MCF 10A (cell line): ENCODE measurements at places on chromosomes 7 and 10.

GRCh38 chr7:31114593-31115343 lies 62.7 kb downstream of the ADCYAP1R1 start:
- DNase-seq, result peak; percentile 49

GRCh38 chr10:27805180-27805579 lies 59.6 kb upstream of the MKX start:
- no peak for DNase-seq

- no peak for DNase-seq
Measured at GRCh38 chr7:121500360-121501058, 104.4 kb upstream of the FAM3C start.

DNA sequence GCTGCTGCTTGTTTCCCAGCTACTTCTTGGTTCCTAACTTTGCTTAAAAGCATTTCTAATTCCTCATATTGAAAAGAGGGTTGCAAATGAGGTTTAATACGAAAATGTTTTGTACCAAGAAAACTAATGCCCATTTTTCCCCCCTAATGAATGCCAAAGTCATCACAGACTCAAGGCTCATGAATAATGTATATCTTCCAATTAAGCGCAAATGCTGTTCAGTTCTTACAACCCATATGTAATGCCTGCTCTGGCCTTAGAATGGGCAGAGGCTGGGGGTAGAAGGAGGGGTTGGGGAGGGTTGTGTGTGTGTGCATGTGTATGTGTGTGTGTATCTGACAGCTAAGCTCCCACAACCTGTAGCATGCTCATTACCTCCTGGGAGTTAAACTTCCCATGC lies 901.7 kb downstream of the KCNMA1 start:
- DNase-seq, result no peak

GRCh38 chr7:30304177-30304884 lies 19.9 kb downstream of the ZNRF2 start:
- no peak for DNase-seq
